ENCODE measurements at places on chromosomes 7 and 10.

DNA sequence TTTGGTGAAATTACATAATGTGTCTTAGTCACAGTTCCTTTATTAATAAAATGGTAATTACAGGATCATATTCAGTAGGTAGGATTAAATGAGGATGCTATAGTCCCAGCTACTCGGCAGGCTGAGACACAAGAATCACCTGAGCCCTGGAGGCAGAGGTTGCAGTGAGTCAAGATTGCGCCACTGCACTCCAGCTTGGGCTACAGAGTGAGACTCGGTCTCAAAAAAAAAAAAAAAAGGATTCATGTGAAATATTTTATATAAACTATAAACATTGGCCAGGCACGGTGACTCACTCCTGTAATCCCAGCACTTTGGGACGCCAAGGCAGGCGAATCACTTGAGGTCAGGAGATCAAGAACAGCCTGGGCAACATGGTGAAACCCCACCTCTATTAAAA is 197.9 kb downstream of the IMMP2L start:
- DNase-seq: no peak

- no peak for DNase-seq
Observed at GRCh38 chr7:41694495-41694894, 8.4 kb downstream of the INHBA start.

DNA sequence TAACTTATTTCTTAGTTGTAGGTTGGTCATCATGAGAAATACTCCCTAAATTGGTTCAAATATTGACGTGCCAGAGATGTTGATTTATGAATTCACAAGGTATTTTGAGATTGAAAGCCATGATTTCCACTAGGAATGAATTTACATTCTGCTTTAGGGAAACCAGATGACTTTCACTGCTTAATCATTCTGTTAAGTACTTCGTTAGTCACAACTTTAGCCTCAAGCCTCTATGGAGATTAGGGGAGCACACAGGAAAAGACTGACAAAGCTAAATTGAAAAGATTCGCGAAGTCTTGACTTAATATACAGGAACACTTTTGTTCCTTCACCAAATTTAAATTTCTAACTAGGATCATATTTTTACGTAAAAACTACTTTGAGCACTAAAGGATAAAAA is 250.4 kb upstream of the CACNA2D1 start:
- DNase-seq: no peak

GRCh38 chr7:52064493-52064892 is 747.9 kb upstream of the COBL start:
- no peak for DNase-seq

DNA sequence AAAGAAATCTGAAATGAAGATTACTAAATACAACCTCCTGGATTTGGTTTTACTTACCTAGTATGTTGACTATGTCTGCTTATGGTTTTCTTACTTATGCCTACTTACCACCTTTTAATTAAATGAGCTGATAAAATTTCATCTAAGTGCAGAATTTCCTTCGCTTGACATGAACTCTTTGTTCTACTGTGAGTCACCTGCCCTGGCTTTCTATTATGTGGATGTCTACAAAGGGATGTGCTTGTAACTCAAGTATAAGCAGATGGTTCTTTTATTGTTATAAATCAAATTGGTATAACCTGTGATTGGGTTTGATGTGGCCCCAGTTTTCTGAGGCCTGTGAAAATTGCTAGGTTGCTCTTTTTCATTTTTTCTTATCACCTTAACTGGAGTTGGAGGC is 389.1 kb upstream of the ANKRD30A start:
- no peak for DNase-seq

- no peak for DNase-seq
Observed at GRCh38 chr7:37920849-37921805, 687 bp downstream of the EPDR1 start.

DNA sequence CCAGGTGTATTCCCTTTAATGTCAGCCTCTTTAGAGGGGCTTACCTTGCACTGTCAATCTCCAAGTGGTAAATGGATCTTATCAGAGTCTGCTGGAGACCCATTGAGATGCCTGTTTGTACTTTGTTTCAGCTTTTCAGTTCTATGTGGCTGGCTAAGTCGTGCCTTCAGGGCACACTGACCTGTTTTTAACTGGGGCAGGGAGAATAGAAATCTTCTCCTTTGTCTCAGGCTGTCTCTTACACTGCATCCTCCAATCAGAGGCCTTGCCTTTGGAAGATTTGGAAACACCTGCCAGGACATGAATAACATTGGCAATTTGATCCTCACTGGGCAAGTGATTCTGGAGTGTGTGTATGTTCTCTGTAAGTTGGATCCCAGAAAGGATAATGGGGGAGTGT is 65.0 kb downstream of the POU6F2 start:
- no peak for DNase-seq

GRCh38 chr7:30648744-30649540 is 33.3 kb downstream of the CRHR2 start:
- no peak for DNase-seq

DNA sequence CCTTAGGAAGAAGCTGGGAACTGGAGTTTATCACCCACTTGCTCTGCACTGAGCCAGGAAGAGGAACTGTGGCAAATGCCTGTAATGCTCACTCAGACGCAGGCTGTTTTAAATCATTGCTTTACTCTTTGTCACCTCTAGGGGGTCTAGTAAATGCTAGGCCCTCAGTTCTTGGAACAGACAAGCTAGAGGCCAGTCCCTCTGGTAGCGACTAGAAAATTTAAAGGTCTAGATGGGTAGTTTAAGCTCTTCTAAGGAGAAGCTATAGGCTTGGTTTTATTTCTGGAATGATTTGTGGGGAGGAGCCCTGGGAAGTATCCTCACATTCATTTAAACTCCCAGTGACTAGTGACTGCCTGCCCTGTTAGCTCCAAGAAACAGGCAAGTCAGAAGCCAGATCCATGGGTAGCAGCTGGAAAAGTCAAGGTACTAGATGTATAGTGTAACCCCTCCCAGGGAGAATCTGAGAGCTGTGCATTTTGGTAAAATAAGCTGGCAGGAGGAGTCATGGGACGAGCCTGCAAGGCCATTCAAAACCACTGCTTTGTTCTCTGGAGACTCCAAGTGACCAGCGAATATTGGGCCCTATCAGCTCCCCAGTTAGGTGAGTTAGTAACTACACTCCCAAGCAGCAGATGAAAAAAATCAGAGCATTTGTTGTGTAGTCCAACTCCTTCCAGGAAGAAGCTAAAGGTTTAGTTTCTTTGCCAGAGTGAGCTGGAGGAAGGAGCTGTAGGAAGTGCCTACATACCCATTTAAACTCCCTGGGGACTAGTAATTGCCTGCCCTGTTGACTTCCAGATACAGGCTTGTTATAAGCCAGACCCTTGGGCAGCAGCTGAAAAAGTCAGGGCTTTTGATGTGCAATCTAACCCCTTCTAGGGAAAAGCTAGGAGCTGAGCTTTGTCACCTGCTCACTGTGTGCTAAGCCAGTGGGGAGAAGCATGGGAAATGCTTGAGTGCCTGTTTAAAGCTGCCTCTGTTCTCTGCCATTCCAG is 68.9 kb downstream of the DYNC1I1 start:
- no peak for DNase-seq

DNA sequence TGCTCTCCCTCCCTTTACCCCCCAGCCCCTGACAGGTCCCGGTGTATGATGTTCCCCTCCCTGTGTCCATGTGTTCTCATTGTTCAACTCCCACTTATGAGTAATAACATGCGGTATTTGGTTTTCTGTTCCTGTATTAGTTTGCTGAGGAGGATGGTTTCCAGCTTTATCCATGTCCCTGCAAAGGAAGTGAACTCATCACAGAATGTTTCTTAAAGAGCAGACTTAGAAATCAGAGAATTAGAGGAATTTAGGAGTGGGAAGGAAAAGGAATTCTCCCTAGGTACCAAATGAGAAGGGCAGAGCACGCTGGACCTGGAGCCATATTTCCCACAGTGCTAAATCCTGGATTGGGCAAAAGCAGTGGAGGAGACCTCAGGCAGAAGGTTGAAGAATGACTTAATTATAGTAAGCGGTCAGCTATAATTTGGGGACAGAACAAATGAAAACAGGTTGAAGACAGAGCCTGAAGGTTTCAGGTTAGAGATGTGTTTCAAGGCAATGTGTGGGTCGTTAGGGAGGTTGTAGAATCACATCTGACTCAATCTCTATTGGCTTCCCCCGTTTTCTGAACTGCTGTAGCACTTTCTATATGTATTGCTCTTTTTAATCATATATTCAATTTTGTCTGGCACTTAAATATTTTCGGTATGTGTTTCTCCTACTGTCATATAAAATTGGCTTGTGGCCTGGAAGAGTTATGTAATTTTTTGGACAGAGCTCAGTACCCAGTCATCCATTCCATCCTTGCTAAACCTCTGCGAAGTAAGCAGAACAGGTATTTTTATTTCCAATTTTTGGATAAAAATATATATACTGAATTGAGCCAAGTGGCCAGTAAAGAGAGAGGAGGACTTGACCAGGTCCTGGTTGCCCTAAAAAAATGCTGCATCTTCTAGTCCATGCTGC is 210.5 kb upstream of the KLF6 start:
- DNase-seq: no peak

DNA sequence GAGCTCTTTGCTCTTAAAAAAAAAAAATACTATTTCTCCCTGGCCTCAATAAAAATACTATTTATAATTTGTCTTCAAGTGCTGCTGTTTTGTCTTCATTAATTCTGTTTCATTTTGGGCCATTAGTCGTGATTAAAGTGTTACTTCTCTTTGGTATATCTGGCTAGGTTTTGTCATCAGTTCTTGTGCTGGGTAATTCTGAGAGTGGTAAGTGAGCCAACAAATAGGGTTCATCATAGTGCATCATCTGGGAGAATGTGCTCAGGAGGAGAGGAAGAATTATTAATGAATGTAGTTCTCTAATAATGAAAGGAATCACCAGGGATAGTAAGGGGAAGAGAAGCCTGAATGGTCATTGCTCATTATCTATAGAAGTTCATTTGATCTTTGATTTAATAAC is 70.0 kb downstream of the LCOR start:
- no peak for DNase-seq

GRCh38 chr7:77727936-77728701 is 31.9 kb downstream of the RSBN1L start:
- DNase-seq: no peak

DNA sequence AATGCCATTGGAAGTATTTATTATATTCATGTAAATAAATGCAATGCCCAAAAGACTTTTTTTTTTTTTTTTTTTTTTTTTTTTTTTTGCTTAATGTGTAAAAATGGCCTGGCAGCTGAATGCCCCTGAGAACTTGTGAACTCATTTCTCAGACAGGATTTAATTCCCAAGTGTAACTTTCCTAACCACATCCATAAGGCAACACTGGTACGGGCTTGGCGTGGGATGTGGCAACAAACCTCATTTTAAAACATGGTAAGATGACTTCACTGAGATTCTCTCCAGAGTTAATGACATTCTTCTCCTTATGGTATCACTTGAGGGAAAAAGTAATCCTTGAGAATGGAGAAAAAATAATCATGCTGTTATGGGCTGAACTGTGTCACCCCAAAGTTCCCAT is 150.4 kb downstream of the DGKI start:
- DNase-seq: no peak

DNA sequence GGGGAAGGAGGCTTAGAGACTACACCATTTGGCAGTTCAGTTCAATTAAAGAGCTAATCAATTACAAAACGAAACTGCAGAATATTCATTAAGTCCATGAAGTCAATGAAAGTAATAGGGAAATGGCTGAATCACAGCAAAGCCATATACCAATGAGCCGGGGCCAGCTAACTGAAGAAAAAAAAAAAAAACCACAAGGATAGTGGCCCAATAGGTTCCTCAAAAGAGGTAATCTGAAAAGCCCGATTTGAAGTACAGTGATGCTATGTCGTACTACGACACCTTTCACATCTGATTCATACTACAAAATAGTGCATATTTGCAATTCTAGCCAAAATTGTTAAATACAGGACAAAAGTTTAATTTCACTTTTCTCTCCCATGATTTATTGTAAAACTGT is 2.5 kb downstream of the ARHGAP12 start:
- no peak for DNase-seq

GRCh38 chr10:71845410-71846405 is 5.3 kb downstream of the PSAP start:
- DNase-seq: no peak

DNA sequence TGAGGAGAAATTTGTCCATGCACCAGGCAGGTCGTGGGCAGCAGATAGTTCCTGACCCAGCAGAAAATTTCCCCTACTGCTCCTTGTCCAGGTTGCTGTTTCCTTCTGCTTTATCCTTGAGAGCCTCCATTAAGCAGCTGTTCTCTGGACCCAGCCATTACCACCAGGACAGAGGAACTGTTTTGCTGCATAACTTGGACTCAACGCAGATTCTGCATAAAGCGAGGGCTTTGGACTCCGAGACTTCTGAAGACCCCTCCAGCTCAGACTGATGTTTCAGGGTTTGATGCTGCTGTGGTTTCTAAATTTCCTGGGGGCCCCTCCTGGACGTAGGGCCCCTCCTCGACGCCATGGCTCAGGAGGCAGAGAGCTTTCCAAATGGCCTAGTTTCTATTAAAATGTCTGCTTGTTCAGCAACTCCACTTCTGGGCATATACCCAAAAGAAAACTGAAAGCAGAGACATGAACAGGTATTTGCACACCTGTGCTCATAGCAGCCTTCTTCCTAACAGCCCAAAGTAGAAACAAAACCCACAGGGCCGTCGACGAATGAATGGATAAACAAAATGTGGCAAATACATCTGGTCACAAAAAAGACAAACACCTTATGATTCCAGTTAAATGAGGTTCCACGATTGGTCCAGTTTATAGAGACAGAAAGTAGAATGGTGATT is 28.3 kb upstream of the LMTK2 start:
- DNase-seq: no peak

GRCh38 chr10:47031901-47032465 is 120.8 kb downstream of the PTPN20 start:
- no peak for DNase-seq

GRCh38 chr7:148223160-148223559 is 367.4 kb upstream of the C7orf33 start:
- DNase-seq: no peak

GRCh38 chr10:43128958-43129706 is 9.1 kb upstream of the CSGALNACT2 start:
- no peak for DNase-seq

DNA sequence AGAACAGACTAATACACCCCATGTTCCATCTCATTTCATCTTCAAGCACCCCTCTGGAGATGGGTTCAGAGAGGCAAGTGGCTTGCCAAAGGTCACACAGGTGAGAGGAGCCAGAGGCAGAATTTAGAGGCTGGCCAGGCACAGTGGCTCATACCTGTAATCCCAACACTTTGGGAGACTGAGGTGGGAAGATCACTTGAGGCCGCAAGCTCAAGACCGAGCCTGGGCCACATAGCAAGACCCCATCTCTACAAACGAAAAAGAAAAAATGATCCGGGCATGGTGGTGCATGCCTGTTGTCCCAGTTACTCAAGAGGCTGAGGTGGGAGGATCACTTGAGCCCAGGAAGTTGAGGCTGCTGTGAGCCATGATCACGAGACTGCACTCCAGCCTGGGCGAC is 34.7 kb upstream of the MYL10 start:
- no peak for DNase-seq

Measured in stimulated activated CD4-positive, alpha-beta T cell treated with anti-CD3 and anti-CD28 coated beads, TNF-alpha, amount 100 ng/mL, for 48 hours (primary cell).